GM12891 (cell line): ENCODE measurements at places on chromosomes 16 and 17.

DNA sequence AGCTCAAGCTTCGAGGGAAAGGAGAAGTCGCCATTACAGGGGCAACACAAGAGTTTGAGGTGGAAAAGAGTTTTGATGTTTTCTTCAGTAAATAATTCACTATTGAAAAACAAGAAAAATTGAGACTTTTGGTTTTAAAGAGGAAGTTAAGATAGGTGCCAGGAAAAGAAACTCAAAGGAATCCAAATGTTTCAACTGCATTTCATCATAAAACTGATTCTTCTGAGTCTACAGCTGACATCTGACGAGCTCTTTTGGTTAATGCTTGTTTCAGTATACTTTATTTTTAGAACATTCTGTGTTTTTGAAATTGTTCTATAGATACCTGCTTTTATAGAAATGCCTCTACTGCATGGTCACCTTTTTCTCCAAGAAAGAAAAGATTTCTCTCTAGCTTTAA lies 54.0 kb downstream of the ERN1 start:
- DNase-seq = no peak

GRCh38 chr16:77406680-77407079 lies 28.2 kb downstream of the ADAMTS18 start:
- no peak for DNase-seq

- no peak for DNase-seq
Observed at GRCh38 chr16:67927131-67927941, 4.3 kb downstream of the CTRL start.

- DNase-seq = no peak
Observed at GRCh38 chr17:74516561-74517328, 14.5 kb downstream of the CD300LB start.

GRCh38 chr16:18008356-18008755 lies 328.2 kb downstream of the NPIPA8 start:
- DNase-seq = no peak

GRCh38 chr17:78532922-78533640 lies 44.1 kb downstream of the DNAH17 start:
- no peak for DNase-seq
